Tibial artery (tissue), 4 donors: ENCODE measurements at places on chromosomes 2 and 18.

- DNase-seq, result no peak
- H3K4me1 ChIP-seq, result no peaks in the 10 kb centered on the region
- H3K27me3 ChIP-seq, result no peaks in the 10 kb centered on the region
- H3K36me3 ChIP-seq, result no peaks in the 10 kb centered on the region
- no peak overlapping the region for H3K4me3 ChIP-seq
Observed at GRCh38 chr18:56919190-56919589, 227.7 kb upstream of the BOD1L2 start.

DNA sequence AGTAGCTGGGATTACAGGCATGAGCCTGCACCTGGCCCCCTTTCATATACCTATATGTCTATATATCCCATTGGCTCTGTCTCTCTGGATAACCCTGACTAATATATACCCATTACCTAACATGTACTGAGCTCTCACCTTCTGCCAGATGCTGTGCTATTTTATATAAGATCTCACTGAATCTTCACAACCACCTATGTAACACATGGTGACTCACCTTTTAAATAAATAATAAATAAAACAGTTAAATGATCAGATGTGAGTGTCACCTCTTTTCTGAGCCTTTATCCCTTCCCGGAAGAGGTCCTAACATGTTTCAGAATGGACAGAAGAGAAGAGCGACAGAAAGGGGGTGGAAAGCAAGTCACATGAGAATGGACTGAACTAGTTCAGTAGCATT is 123.1 kb downstream of the SPIRE1 start:
- DNase-seq, result no peak
- no peak overlapping the region for H3K27ac ChIP-seq

DNA sequence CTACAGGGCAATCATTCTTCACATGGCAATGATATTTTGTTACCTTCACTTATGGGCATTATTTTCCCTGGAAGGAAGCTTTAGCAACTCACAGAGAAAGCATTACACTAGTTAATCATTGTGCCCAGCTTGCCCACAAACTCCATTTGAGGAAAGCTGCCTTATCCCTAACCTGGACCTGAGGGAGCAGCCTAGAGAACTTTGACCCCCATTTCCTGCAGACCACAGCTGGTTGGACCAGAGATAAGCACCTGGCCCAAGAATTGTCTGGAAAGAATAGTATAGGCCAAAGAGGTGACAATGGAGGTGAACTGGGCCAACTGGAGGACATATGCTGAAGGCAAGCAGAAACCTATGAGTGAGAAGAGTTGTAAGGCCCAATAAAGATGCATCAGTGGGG is 48.4 kb upstream of the SESTD1 start:
- no peak overlapping the region for H3K4me3 ChIP-seq
- H3K27ac ChIP-seq, result no peak overlapping the region
- no peaks in the 10 kb centered on the region for H3K36me3 ChIP-seq
- no peaks in the 10 kb centered on the region for H3K4me1 ChIP-seq

DNA sequence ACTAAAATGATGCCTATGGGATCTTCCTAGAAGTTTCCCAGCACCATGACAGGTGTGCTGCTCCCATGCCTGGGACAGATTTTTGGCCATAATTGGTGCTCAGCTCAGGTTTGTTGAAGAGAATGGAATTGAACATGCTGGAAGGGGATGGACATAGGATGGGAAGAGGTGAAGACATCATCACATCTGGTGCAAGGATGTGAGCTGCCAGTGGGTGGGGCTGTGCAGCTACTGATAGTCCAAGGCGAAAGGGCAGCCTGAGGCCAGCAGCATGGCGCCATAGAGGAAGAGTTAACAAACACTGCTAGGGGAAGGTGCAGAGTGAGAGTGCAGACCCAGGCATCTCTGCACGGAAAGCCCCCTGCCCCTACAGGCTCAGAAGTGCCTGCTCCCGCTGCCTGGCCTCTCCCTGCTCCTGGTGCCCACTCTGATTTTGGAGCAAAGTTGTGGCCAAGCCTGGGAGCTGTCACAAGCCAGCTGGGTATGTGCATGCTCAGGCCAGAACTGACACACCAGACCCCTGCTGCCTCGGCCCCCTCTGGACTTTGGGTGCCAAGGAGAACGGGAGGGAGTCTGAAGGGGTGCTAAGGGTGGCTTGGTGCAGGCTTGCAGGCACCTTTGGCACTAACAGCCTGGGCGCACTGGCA is 178.6 kb downstream of the ZBTB7C start:
- H3K36me3 ChIP-seq, result no peaks in the 10 kb centered on the region
- H3K4me3 ChIP-seq, result no peak overlapping the region
- DNase-seq, result peak; percentile 76
- H3K4me1 ChIP-seq, result peaks cover 35% of the 10 kb centered on the region
- no peaks in the 10 kb centered on the region for H3K27me3 ChIP-seq
- no peak overlapping the region for H3K27ac ChIP-seq
